ENCODE measurements at places on chromosomes 13 and 19. TPM values are rescaled to one million over a fixed set of nuclear protein-coding genes. Genes with fewer than 3 reads are reported as not detected.
A peak's percentile ranks its signal among the peaks of the same experiment; 100 is the strongest.

GRCh38 chr13:104426435-104426834 is 1360.2 kb upstream of the SLC10A2 start:
- H3K27ac ChIP-seq = no peak overlapping the region
- no peak for DNase-seq
- no peaks in the 10 kb centered on the region for H3K4me1 ChIP-seq
- H3K36me3 ChIP-seq = no peaks in the 10 kb centered on the region

- no peaks in the 10 kb centered on the region for H3K36me3 ChIP-seq
- no peak overlapping the region for H3K4me3 ChIP-seq
- H3K27ac ChIP-seq = peak overlapping the region; percentile 62
- no peaks in the 10 kb centered on the region for H3K27me3 ChIP-seq
Observed at GRCh38 chr13:50529154-50529882, 314.2 kb downstream of the DLEU7 start.

The UFM1 gene
- total RNA-seq = 65.9 TPM

The C19orf12 gene
- total RNA-seq = 22.7 TPM

The SLC6A16 gene
- 0.52 TPM for total RNA-seq

DNA sequence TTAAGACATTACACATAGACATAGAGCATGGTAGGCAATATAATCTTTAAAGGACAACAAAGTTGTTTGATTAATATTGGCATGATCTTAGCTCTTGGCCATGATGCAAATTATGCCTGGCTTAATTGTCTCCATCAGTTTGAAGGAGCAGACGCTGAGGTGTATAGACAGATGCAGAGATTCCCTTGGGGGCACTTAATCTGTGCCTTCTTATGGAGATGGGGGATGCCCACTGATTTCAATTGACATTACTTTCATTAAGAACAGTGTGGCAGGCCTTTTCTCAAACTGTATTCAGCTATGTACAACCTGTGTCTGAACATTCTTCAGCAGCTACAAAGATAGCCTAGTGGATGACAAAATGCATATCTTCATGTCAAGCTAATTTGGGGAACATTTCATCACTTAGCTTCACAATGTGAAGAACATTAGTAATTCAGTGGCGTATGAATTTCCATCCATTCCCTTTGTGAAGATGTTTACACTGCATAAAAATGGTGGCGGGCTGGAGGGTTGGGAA is 85.3 kb upstream of the MYCBP2 start:
- H3K36me3 ChIP-seq = no peaks in the 10 kb centered on the region
- DNase-seq = no peak
- no peaks in the 10 kb centered on the region for H3K4me1 ChIP-seq
- H3K27me3 ChIP-seq = no peaks in the 10 kb centered on the region
- no peak overlapping the region for H3K4me3 ChIP-seq
- no peak overlapping the region for H3K27ac ChIP-seq

DNA sequence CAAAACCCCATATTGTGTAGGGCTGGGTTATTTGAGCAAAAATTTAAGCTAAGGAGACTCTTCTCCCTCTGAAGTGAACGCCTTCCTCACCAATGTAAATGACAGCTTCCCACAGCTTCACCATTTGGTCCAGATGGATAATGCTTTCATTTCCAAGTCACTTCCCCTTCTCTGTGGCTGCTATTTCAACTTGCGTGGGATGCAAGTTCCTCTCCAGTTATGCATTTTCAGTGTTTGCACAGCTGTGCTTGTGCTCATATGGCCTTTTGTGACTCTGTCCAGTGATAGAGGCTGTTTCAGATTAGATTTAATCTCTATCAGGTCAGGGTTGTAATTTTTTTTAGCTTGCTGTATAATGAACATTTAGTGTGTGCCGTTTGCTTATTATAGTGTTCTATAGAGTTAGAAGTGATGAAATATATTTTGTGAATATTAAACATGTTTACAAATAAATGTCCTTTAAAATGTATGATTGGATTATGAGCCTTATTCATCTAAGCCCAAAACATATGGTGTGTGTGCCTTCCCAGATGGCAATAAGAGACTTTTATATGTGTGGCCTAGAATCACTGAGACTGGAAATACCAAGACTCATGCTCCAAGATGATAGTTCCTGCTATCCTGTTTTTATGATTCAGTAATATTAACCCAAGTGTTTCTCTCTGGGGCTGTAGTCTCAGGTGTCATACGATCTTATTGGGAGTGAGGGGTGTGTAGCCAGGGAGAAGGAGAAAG is 86.6 kb downstream of the TNFRSF19 start:
- peak overlapping the region; percentile 10 for H3K27ac ChIP-seq
- H3K36me3 ChIP-seq = no peaks in the 10 kb centered on the region
- no peaks in the 10 kb centered on the region for H3K4me1 ChIP-seq

The IRGC gene
- total RNA-seq = not detected
